ENCODE measurements at places on chromosomes 16 and 17.

DNA sequence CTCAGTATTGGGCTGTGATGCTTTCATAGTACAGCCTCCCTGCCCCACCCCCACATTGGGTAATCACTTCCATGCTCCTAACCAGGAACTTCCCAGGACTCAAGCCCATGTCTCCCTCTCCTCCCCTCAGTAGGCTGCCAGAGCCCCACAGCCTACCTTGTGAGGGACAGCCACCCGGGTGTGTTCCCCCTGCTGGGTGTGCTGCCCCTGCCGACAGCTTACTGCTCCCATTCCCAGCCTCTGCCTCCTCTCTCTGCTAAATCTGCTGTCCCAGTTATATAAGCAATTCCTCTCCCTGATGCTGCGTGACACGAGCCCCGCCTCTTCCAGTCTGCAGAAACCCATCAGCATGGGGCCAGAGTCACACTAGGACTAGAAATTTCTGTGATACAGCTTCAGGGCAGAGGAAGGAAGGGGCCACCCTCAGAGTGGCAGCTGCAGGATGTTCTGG is at the start of gene RSKR:
RSKR (minus strand) TSS at position 255 of the 451 bp plus-strand sequence; CDS start at position 231, 24 bp downstream.
- no peak for DNase-seq

DNA sequence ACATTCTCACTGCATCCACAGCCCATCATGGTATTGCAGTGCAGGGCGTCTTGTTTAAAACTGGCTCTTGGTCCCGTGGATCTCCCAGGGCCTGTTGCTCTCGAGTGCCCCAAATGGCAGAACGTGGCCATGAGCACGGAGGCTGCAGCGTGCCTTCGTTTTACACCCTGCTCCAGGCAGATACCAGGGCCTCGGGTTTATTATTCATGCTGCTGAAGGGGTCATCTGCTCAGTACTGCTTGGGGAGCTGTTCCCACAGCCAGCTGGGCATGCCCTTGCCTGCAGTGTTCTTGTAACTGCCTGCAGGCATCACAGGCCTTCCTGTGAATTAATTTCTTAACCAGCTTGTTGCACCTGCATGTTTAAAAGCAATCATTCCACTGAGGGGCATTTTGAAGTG is 129.7 kb upstream of the CHMP6 start:
- peak; percentile 68 for DNase-seq

GRCh38 chr16:25006504-25007056 is 8.6 kb downstream of the ARHGAP17 start:
- DNase-seq: no peak

DNA sequence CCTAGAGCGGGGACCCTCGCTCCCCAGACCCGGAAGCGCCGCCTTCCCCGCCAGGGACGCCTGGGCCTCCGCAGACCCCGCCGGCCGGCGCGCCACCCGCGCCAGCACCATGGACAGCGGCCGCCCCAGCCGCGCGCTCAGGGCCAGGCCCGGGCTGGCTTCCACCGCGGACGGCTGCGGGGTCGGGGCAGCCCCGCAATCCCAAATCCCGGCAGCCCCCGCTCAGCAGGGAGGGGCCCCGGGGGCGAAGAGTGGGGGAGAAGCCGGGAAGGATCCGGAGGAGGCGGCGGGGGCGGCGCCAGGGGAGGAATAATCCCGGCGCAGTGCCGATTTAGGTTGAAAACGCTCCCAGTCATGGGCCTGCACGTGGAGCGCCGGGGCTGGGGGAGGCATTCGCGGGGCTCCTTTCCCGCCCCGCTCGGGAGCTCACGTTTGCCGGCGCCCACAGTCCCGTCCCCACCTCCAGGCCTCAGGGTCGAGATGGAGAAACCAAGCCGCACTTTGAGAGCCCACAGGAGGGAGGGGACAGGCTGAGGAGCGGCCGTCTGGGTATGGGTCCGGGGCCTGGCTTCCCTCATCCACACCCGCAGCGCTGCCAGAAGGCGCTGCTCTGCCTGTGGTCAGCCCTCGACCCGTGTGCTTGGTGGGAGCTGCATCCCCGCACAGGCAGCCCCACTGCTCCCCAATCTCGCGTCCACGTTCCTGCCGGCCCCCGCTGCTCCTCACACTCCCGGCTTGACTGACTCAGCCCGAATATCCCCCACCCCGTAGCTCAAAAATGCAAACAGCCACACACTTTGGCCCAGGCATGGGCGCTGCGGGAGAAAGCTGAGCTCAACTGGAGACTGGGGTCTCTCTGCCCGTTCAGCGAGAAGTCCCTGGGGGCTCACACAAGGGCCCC is 4.7 kb downstream of the FBXL16 start:
- no peak for DNase-seq

- no peak for DNase-seq
Observed at GRCh38 chr17:79081571-79082276, 7.1 kb downstream of the ENGASE start.

GRCh38 chr16:48501516-48502377 is 108.2 kb downstream of the N4BP1 start:
- peak; percentile 64 for DNase-seq

DNA sequence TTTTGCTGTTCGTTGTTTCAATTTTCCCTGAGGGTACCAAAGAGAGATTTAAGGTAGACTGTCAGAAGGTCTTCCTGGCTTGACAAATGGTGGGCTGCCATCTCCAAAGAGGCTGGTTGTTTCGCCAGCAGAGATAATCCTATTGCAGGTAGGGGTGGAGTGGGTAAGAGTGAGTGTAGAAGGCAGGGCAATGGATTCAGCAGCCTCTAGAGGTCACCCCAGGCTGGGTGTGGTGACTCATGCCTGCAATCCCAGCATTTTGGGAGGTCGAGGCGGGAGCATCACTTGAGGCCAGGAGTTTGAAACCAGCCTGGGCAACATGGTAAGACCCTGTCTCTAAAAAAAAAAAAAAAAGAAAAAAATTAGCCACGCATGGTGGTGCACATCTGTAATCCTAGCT is 34.6 kb downstream of the DCAKD start:
- no peak for DNase-seq

DNA sequence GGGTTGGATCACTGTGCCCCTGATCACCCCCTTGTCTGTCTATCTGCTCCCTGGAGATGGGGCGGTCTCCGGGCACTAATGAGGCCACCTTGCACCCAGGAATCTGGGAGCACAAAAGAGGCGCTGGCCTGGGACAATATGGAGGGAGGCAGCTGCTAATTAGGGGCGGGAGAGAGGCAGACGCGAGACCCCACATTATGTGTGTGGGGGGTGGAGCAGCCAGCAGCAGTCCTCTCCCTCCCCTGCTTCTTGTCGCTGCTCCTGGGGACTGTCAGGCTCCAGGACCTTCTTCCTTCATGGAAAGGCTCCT is 324 bp upstream of the HCRT start:
- DNase-seq: no peak

GRCh38 chr17:82300228-82300627 is 17.2 kb downstream of the CD7 start:
- no peak for DNase-seq

GRCh38 chr16:52099382-52099781 is 447.6 kb downstream of the TOX3 start:
- no peak for DNase-seq

DNA sequence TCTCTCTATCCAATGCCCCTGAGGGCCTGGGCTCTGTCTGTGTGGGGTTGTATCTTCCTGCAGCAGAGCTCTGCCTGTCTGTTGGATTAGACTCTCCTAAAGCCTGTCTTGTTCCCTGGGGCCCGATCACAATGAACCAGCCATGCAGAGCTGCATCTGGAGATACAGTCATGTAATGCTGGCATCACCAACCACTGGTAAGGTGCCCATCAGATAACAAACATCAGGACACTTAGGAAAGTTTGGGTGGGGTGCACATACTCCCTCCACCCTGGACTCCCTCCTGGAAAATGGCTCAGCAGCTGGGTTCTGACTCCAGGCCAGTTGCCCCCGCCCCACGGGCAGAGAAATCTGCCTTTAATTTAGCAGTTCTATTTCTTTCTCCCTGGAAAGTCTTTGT is 61.3 kb upstream of the BRD7 start:
- DNase-seq: no peak

- DNase-seq: no peak
Observed at GRCh38 chr17:80035687-80035936, at the start of gene TBC1D16. Gene TBC1D16 (minus strand): TSS chr17:80035872. CDS start chr17:80013547, 22,325 bp downstream.

GRCh38 chr17:81516439-81516838 is 3.8 kb upstream of the ACTG1 start:
- no peak for DNase-seq

DNA sequence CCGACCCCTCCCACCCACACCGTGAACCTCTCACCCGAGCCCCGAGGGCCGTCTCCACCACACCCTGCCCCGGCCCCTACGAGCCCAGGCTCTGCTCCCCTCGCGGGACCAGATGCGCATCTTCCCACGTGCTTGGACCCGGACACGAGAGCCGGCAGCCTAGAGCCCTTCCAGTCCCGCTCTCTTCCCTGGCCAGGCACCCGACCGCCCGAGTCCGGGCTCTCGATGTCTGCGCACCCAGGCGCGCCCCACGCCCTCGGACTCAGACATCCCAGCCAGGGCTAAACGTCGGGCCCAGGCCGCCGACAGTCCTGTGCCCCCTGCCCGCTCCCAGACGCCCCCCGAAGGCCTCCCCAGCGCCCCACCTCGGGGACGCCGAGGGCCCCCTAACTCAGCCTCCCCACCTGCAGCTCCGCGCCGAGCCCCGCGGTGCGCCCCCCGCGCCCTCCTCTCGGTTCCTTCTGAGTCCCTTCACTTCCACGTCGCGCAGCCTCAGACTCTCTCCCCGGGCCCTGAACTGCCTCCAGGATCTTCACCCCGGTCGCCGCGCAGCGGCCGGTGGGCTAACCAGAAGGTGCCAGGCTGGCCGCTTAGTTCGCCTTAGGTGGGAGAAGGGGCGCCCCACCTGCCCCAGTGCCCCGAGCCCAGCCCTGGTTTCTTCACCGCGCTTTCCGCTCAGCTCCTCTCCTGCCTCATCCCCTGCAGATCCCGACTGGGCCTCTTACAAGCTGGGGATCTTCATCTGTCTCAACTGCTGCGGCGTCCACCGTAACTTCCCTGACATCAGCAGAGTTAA is 688 bp downstream of the ADAP2 start:
- no peak for DNase-seq

DNA sequence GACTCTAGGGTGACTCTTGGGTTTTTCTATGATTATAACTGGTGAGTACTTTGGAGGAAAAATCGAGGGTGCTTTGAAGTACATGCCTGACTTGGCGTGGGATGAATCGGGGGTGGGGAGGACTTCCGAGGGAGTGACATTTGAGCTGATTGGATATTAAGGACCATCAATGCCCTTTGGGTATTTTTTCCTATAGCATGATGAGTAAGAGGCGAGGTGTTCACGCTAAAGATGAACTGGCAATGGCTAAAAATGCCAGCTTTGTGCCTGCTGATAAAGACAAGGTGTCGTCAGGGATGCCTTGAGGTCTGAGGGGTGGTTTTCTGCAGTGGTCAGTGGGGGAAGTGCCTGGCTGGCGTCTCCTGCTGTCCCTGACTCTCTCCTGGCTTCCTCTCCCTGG is 25.3 kb downstream of the USP43 start:
- no peak for DNase-seq

DNA sequence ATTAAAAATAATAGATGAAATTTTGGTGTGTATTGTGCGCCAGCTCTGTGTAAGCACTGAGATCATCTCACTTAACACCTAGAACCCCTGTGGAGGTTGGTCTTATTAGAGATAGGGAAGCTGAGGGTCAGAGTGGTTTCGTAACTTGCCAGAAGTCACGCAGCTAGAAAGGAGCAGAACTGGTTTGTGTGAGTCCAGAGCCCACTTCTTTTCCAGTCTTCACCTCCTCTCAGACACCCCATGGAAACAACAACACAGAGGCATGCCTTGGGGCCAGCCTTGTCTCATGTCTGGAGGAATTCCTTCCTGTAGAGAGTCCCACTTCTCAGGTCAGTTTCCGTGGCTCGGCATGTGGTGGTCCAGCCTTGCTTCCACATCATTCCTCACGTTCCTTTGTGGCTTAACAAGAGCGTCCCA is 16.5 kb downstream of the YPEL2 start:
- no peak for DNase-seq

GRCh38 chr16:28933171-28933570 is 1.4 kb downstream of the CD19 start:
- no peak for DNase-seq

DNA sequence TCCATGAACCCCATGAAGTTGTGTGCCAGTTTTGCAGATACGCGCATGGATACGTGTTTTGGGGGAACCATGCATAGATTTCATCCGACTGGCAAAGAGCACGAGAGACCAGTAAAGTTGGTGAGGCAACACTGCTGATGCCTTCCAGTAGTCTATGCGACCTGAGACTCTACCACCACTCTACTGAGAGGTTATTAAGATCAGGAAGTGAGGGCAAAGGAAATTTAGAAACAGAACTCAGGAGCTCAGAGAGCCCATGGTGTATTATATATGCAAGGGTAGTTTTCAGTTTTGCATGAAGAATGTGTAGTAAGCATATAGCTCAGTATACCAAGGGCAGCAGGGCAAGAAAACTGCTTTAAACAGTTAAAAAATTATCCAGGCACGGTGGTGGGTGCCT is 4.2 kb downstream of the SLX4 start:
- no peak for DNase-seq

DNA sequence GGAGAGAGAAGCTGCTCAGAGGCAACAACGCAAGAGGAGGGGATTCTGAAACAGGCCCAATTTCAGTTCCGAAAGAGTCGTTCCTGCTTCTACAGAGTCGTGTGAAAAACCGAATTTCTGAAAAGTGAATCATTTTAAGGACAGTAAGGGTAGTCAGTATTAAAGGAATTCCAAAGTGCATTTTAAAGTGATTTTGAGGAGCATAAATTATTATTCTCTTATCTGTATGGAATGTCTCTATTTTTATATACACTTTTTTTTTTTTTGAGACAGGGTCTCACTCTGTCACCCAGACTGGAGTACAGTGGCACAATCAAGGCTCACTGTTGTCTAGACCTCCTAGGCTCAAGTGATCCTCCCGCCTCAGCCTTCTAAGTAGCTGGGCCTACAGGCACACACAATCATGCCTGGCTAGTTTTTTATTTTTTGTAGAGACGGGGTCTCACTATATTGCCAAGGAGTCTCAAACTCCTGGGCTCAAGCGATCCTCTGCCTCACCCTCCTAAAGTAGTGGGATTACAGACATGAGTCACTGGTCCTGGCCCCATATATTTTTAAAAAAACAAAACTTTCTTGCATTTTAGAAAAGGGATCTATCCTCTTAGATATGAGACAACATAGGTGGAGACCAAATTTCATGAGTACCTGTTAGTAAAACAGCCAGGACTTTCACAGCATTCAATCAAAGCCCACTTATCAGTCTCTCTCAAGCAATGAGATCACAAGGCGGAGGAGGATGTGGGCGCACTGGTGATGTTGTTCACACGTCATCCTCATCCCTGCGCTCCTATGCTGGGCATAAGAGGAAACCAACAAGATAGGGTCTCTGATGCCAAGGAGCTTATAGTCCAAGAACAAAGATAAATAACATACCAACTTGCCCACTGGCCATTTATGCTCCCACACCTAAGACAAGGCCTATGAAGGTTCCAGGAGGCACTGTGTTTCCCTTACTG is 53.2 kb downstream of the SMG6 start:
- no peak for DNase-seq

- DNase-seq: no peak
Observed at GRCh38 chr17:55833306-55833705, 82.5 kb downstream of the PCTP start.

GRCh38 chr16:3171855-3172593 is 16.0 kb upstream of the OR1F1 start:
- no peak for DNase-seq

- DNase-seq: no peak
Observed at GRCh38 chr16:59259074-59259949, 525.2 kb upstream of the GOT2 start.

GRCh38 chr16:63922560-63922959 is 1199.3 kb downstream of the CDH11 start:
- no peak for DNase-seq

GRCh38 chr17:4449736-4450135 is 16.0 kb downstream of the SPNS3 start:
- DNase-seq: peak; percentile 7

Measured in DMS79 treated with DMSO at 0.1 percent for 48 hours (cell line).